Stimulated activated CD8-positive, alpha-beta memory T cell treated with anti-CD3 and anti-CD28 coated beads, Interleukin-4, amount 100 ng/mL, for 1 hour (primary cell): ENCODE measurements at places on chromosomes 4 and X.

- no peak for DNase-seq
Observed at GRCh38 chr4:168151327-168151726, 59.0 kb downstream of the ANXA10 start.

DNA sequence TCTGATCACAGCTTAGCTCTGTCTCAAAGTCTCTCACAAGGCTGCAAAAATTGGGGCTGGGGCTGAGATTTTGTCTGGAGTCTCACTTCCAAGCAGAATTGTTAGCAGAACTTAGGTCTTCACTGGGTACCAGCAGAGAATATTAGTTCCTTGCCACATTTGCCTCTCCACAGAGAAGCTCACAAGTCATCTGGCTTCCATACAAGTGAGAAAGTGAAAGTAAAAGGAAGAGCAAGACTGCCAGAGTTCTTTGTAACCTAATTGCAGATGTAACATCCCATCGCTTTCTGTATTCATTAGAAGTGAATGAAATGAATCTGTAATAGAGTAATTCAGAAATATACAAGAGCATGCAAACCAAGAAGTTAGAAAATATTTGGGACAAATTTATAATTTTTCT, 624.1 kb upstream of the GNPDA2 start:
- DNase-seq, result no peak

GRCh38 chr4:174522183-174523024, at the start of gene HPGD:
TSS of gene HPGD (minus strand) at chr4:174522488. CDS start at chr4:174522451, 37 bp downstream.
- peak; percentile 31 for DNase-seq

DNA sequence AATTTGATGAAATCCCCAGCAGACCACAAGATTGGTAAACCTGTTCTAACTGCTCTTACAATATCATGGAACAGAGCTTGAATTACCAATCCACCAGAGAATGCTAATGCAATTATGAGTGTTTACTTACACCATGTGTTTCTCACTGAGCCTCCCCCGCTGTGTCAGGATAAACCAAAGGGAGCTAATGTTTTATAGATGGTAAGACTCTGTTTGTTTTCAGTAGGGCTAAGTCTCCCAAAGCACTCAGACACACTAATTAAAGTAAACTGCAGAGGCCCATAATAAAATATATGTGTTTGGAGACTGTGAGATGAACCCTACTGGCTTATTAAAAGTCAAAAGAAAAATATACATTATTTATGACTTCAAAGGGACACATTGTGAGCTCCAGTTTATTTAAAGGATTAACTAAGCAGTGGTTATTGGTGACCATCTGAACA, 261.7 kb upstream of the FAM241A start:
- no peak for DNase-seq

DNA sequence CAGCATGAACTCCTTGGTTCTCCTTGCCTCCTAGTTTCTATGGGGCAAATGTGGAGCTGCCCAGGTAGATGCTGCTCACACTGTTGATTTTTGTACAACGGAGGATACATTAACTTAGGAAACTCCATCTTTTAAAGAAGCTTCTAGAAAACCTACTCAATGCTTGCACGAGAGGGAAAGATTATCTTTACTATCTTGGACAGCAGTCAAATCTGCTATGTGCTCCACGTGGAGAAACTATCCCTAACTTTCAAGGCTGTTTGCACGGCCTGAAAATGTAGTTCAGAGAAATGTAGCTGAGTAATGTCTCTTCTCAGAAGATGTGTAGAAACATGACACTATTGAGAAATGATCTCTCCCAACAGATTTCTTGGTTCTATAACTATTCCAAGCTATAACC, 1530.9 kb upstream of the PABPC4L start:
- DNase-seq, result no peak

GRCh38 chr4:38935391-38936073, 67.9 kb downstream of the FAM114A1 start:
- DNase-seq, result no peak

DNA sequence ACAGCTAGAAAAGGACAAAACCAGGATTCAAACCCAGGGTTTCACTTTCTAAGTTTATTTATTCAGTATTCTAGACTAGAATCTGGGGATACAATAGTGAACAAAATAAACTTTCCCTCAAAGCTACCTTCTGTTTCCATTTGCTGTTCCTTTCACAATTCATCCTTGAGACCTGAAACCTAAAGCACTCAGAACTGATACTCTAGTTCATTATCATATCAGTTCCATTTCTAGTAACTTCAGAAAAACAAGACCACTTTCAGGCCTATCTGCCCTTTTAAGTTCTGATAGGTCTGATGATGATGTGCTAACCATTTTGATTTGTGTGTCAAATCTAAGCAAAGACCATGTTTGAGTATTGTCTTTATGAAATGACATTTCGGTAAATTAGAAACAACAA, 7.8 kb upstream of the XK start:
- DNase-seq, result no peak

- DNase-seq, result no peak
Observed at GRCh38 chrX:129572422-129572821, 32.4 kb downstream of the OCRL start.
